ENCODE measurements at places on chromosomes 7 and 10. TPM values are rescaled to one million over a fixed set of nuclear protein-coding genes. Genes with fewer than 3 reads are reported as not detected.
A peak's percentile ranks its signal among the peaks of the same experiment; 100 is the strongest.

DNA sequence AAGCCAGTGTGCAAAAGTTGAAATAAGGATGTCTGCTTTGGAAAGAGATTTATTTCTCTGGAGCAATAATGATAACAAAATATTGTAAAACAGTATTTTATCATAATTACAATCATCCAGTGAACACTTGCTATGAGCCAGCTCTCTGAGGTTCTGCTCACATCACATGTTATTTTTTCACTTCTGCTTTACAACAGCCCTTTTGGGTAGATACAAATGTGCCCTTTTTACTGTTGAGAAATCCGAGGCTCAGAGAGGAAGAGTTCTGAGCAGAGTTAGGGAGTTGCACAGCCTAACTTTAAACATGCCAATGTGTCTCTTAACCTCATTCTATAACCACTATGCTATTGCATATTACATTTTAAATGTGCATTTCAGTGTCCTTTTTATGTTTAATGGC is 232.6 kb upstream of the CDC14C start:
- no peak for DNase-seq
- H3K4me1 ChIP-seq: no peaks in the 10 kb centered on the region
- H3K4me3 ChIP-seq: no peak overlapping the region
- H3K27me3 ChIP-seq: no peaks in the 10 kb centered on the region

GRCh38 chr7:123004931-123005330 is 9.4 kb upstream of the TAS2R16 start:
- no peak overlapping the region for H3K27ac ChIP-seq
- DNase-seq: no peak
- no peak overlapping the region for H3K4me3 ChIP-seq
- H3K36me3 ChIP-seq: no peaks in the 10 kb centered on the region
- peaks cover 15% of the 10 kb centered on the region for H3K4me1 ChIP-seq

GRCh38 chr7:105452085-105452484 is 63.4 kb upstream of the SRPK2 start:
- DNase-seq: no peak
- H3K27me3 ChIP-seq: no peaks in the 10 kb centered on the region
- no peaks in the 10 kb centered on the region for H3K4me1 ChIP-seq

DNA sequence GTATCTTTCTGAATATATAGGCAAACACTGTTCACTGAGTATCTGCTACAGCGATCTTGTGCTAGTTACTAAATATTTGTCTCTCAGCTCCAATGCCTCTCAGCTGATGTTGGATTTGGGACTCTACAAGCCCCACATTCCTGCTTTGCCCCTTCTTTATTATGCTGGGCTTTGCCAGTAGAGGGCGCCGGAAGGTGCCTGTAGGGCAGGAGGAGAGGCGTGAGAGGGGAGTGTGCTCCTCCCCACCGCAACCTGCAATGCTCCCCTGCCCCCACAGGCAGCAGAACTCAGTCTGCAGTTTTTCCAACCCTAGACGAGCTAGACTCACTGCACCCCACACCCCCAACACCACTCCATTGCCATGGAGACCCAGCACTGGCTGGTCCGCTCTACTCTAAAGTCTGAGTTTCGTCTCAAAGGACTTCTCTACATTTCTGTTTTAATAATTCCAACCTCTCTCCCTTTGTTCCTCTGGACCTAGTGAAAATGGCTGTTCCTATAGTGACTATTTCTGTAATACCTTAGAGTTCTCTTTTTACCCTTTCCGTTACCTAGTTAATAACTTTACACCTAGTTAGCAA is 337.6 kb downstream of the CCSER2 start:
- H3K27ac ChIP-seq: no peak overlapping the region
- peaks cover 3% of the 10 kb centered on the region for H3K27me3 ChIP-seq
- no peaks in the 10 kb centered on the region for H3K4me1 ChIP-seq
- no peak overlapping the region for H3K4me3 ChIP-seq
- H3K36me3 ChIP-seq: no peaks in the 10 kb centered on the region

GRCh38 chr10:5665373-5666007 is 905 bp downstream of the ASB13 start:
- H3K27ac ChIP-seq: no peak overlapping the region
- H3K27me3 ChIP-seq: peaks cover 8% of the 10 kb centered on the region
- H3K36me3 ChIP-seq: no peaks in the 10 kb centered on the region
- peak overlapping the region; percentile 66 for H3K4me3 ChIP-seq
- H3K4me1 ChIP-seq: peaks cover 38% of the 10 kb centered on the region
- no peak for DNase-seq

- H3K27ac ChIP-seq: no peak overlapping the region
- peaks cover 11% of the 10 kb centered on the region for H3K36me3 ChIP-seq
- no peaks in the 10 kb centered on the region for H3K27me3 ChIP-seq
- peaks cover 8% of the 10 kb centered on the region for H3K4me1 ChIP-seq
These were observed 111.9 kb downstream of the USP6NL start for GRCh38 chr10:11499425-11500071.

DNA sequence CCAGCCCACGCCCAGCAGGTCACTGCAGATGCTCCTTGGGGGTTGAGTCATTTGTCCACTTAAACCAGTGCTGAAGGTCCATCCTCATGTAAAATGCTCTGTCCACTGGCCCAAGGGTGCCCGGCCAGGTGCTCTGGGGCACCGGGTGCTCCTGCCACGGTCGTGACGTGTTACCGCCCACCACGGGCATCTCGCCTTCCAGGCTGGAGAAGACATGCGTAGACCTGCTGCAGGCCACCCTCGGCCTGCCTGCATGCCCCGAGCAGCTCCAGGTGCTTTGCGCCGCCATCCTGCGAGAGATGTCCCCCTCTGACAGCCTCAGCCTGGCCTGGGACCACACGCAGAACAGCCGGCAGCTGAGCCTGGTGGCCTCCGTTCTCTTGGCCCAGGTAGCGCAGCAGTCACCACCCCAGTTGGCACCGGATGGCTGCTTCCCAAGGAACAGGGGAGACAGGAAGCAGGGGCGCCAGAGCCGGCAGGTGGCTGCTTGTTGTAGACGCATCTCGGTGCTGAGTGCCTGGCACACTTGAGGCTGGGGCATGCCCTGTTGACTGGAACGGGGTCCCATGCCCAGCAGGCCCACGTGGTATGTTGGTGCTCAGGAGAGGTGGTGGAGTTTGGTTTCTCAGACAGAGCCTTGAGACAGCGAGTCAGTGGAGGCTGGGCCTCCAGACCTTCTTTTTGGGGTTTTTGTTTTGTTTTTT is 6.1 kb downstream of the AP5Z1 start:
- H3K27ac ChIP-seq: peak overlapping the region; percentile 6
- no peak for DNase-seq
- no peak overlapping the region for H3K4me3 ChIP-seq
- no peaks in the 10 kb centered on the region for H3K27me3 ChIP-seq

GRCh38 chr7:17307558-17307957 is 9.1 kb downstream of the AHR start:
- no peak for DNase-seq
- H3K27ac ChIP-seq: no peak overlapping the region
- no peak overlapping the region for H3K4me3 ChIP-seq

GRCh38 chr7:141575164-141575563 is 24.0 kb downstream of the AGK start:
- H3K27ac ChIP-seq: peak overlapping the region; percentile 39
- H3K36me3 ChIP-seq: peaks cover 17% of the 10 kb centered on the region
- no peaks in the 10 kb centered on the region for H3K27me3 ChIP-seq

DNA sequence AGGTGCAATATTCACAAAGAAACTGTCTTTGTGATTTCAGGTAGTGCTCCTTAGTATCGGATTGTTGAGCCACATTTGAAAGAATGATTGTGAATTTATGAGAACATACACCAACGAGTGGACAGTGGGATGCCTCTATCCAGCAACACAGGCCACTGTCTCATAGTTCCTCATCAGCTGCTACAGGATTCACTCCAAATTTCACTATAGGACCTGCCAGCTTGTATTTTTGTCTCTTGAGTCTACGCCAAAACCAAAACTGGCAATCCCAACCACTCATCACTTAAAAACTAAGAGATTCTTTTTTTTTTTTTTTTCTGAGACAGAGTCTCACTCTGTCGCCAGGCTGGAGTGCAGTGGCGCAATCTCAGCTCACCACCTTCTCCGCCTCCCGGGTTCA is 964.5 kb downstream of the CNTNAP2 start:
- H3K27ac ChIP-seq: no peak overlapping the region
- no peak overlapping the region for H3K4me3 ChIP-seq
- H3K27me3 ChIP-seq: no peaks in the 10 kb centered on the region
- H3K36me3 ChIP-seq: no peaks in the 10 kb centered on the region
- H3K4me1 ChIP-seq: no peaks in the 10 kb centered on the region

GRCh38 chr7:14937581-14937980 is 35.0 kb upstream of the DGKB start:
- H3K4me3 ChIP-seq: no peak overlapping the region
- DNase-seq: no peak
- H3K27ac ChIP-seq: no peak overlapping the region

GRCh38 chr10:78217336-78217735 is 183.7 kb downstream of the RPS24 start:
- H3K4me1 ChIP-seq: peaks cover 53% of the 10 kb centered on the region
- no peaks in the 10 kb centered on the region for H3K27me3 ChIP-seq
- no peak for DNase-seq
- no peak overlapping the region for H3K27ac ChIP-seq
- no peak overlapping the region for H3K4me3 ChIP-seq
- H3K36me3 ChIP-seq: no peaks in the 10 kb centered on the region

DNA sequence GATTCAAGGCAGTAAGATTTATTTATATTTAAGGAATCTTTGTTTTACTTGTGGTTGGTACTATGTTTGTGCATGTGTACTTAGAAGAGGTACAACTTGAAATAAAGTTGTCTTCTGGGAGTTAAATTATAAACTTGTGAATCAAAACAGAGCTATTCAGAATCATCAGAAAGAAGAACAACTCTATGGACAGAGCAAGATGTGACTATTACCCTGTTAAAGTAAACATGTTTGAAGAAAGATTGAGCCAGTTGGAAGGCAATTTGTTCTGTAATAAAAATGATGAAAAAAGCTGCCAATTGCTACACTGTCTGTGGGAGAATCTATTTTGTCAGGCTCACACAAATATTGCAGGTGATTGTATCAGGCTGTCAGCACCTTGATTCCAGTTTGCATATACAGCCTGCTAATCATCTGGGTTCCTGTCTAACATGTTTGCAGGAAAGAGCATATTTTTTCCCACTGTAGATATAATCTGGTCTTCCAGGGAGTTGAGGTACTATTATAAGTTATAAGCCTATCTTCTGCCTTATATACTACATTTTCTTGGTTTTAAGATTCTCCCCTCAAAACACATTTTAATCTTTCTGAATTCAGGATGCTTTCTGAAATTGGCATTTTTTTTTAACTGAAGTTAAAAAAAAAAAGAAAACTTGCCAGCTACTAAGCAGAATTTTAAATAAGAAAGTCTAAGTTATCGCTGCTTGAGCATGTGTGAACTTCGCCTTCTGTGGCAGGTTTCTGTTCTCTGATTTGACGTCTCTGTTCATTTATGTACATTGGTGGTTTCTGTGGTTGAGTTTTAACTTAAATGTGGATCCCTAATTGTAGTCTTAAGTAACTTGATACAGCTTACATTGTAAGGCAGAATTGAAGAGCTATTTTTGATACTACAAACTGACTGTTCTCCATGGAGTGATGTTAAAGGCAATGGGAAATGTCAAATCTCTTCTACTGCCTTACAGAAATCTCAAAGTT is 46.0 kb downstream of the ZNRF2 start:
- no peaks in the 10 kb centered on the region for H3K36me3 ChIP-seq
- no peak overlapping the region for H3K4me3 ChIP-seq
- H3K4me1 ChIP-seq: no peaks in the 10 kb centered on the region
- no peak overlapping the region for H3K27ac ChIP-seq
- DNase-seq: no peak

DNA sequence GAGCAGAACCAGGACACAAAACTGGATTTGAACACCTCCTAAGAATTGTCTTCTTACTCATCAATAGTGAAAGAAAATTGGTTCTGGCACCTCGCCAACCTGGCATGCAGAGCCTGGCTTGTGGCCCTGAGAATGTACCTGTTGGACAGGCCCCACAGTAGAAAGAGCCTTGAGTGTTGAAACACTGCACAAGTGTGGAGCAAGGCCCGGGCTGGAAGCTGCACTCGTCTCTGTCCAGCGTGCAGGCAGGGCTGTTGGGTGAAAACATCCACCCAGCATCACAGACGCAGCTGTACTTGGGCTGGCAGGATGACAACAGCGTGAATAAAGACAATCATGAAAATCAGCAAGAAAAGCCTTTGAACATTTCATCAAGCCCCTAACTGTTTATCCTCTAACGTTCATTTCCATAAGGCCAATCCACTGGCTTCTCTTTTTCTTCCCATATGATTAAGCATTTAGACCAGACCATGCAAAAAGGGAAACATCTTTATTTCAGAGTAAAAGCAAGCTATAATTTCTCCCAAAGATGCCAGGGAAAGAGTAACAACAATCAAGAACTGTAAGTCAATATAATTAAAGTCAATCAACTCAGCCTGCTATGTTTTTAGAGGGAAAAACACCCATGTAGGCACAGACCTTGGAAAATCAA is 15.6 kb downstream of the CUBN start:
- H3K27me3 ChIP-seq: no peaks in the 10 kb centered on the region
- no peak for DNase-seq
- peaks cover 17% of the 10 kb centered on the region for H3K4me1 ChIP-seq
- peaks cover 3% of the 10 kb centered on the region for H3K36me3 ChIP-seq
- H3K4me3 ChIP-seq: no peak overlapping the region

GRCh38 chr10:50937230-50937907 is 51.9 kb upstream of the A1CF start:
- H3K27me3 ChIP-seq: peaks cover 36% of the 10 kb centered on the region
- no peaks in the 10 kb centered on the region for H3K4me1 ChIP-seq
- no peak overlapping the region for H3K4me3 ChIP-seq
- H3K27ac ChIP-seq: no peak overlapping the region

- no peaks in the 10 kb centered on the region for H3K27me3 ChIP-seq
- H3K4me3 ChIP-seq: no peak overlapping the region
- no peak for DNase-seq
- H3K4me1 ChIP-seq: peaks cover 24% of the 10 kb centered on the region
- no peaks in the 10 kb centered on the region for H3K36me3 ChIP-seq
These were observed 31.4 kb downstream of the ADRB1 start for GRCh38 chr10:114075093-114075492.

GRCh38 chr10:26792758-26793495 is 67.8 kb downstream of the ABI1 start:
- DNase-seq: no peak
- H3K27me3 ChIP-seq: no peaks in the 10 kb centered on the region
- H3K36me3 ChIP-seq: peaks cover 11% of the 10 kb centered on the region

Gene EBF3
- 11.6 TPM for total RNA-seq

Gene DHX32
- 35.6 TPM for total RNA-seq

Gene MAT1A
- 0.11 TPM for total RNA-seq

Gene TMEM236
- total RNA-seq: 0.05 TPM

Gene PRKCQ
- total RNA-seq: 3.3 TPM

Gene TCAF2
- total RNA-seq: 0.11 TPM

All from neural crest cell (in vitro differentiated cells).